Right ventricle myocardium superior (tissue), 1 donor: ENCODE measurements at places on chromosomes 5 and 9. TPM values are rescaled to one million over a fixed set of nuclear protein-coding genes. Genes with fewer than 3 reads are reported as not detected.

CHSY3 gene
- 0.51 TPM for total RNA-seq

TPRN gene
- total RNA-seq = 19.0 TPM

GBGT1 gene
- total RNA-seq = 6.4 TPM

RNF180 gene
- total RNA-seq = 12.4 TPM

GTF3C4 gene
- total RNA-seq = 7.6 TPM

IFNA13 gene
- total RNA-seq = not detected

DIPK1B gene
- total RNA-seq = 15.1 TPM

PCDHGB4 gene
- 5.8 TPM for total RNA-seq

CFAP90 gene
- total RNA-seq = not detected

GABBR2 gene
- total RNA-seq = 0.30 TPM

KIAA0825 gene
- 1.5 TPM for total RNA-seq

CTNNA1 gene
- 297 TPM for total RNA-seq

IFNA2 gene
- not detected for total RNA-seq

DNA sequence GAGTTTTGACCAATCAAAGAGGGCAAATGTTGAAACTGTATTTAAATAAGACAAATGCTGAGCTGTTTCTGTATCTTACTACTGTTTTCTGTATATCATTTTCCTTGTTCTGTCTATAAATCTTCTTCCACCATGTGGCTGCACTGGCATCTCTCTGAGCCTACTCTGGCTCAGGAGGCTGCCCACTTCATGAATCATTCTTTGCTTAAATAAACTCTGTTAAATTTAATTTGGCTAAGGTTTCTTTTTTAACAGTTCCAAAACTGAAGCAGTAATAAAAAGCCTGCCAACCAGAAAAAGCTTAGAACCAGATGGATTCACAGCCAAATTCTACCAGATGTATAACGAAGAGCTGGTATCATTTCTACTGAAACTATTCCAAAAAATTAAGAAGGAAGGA, 40.2 kb upstream of the TAS2R1 start:
- no peak for DNase-seq

DNA sequence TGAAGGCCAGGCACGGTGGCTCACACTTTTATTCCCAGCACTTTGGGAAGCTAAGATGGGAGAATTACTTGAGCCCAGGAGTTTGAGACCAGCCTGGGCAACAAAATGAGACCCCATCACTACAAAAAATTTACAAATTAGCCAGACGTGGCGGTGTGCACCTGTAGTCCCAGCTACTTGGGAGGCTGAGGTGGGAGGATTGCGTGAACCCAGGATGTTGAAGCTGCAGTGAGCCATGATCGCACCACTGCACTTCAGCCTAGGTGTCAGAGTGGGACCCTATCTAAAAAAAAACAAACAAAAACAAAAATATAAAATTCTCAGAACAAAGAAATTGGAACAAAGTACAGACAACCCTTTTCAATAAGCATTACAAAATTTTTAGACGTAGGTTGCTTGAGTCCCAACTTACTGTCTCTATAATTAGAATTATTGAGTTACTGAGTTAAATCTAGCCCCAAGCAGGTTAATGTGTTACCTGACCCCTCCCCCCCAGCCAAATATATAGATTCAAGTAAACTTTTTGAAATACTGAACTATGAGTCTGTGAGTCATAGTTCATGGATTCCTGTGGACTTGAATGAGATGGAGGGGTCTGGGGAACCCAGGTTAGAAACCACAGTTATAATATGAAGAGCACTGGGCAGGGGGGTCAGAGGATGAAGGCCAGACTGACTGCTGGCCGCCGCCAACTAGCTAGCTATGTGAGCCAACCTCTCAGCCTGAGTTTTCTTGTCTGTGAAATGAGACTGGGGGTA, 173.1 kb downstream of the AOPEP start:
- DNase-seq = no peak

DNA sequence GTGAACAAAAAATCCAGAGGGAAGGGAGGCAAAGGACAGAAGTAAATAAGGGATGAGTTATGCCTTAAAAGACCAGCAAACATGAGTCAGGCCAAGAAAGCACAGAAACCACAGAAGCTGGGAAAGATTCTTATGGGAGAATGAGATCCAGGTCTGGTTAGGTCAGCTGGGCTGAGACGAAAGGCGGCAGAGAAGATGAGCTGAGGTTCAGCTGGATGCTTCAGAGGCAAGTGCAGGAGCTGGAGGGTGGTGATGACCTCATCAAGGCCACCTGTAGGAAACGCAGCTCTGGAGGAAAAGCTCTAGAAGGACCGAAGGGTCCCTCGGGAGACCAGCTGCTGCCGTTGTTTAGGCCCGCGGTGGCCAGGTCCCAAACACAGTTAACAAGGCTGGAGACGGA, 152.0 kb downstream of the MYO10 start:
- DNase-seq = no peak

DNA sequence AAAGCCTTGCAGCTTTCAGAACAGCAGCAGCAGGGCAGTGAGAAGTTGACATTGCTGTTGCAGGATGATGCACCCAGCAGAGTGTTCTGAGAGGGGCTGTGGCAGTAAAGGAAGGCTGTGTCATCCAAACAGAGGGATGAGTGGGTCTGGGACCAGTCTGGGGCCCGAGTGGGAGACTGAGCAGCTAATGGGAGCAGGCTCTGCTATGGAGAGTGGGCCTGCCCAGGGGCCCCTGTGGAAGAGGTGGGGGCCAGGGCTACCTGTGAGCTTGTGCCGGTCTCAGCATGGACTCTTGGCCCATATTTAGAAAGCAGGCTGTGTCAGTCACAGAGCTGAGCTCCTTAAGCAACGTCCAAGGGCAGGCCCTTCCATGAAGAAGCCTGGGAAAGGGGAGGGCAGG, 26.0 kb upstream of the PITX1 start:
- no peak for DNase-seq

DNA sequence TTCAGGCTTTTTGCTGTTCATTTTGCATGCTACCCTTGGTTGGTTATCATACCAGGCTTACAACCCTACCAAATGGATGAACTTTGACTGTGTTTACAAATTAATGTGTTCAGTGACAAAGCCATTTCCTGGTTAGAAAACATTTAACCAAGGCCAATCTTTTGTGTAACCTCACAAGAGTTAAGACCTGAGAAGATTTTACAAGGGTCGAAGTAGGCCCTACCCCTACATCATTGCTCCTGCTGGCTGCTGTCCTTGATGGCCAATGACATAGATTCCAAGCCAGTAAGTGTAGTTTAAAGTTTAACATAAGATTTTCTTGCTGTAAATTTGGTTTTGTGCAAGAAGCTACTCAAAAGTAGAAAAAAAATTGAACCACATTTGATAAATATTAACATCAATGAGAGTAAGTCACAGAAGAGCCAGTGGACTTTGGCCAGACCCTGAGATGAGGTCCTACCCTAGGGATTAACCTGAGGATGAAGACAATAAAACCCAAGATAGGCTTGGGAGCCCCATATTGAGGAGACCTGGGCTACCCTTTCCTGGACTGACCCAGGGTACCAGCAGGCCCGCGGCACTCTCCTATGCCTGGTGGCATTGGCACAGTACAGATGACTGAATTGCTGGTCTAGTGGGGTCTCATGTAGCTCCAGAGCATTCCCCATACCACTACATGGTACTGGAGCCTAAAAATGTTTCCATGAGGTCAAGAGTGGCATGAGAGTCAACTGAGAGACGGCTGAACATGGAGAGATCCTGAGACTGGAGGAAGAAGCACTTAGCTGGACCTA, 8.3 kb downstream of the C1QTNF3 start:
- no peak for DNase-seq

- no peak for DNase-seq
These were observed 303.0 kb downstream of the FBXL17 start for GRCh38 chr5:108078882-108079281.

DNA sequence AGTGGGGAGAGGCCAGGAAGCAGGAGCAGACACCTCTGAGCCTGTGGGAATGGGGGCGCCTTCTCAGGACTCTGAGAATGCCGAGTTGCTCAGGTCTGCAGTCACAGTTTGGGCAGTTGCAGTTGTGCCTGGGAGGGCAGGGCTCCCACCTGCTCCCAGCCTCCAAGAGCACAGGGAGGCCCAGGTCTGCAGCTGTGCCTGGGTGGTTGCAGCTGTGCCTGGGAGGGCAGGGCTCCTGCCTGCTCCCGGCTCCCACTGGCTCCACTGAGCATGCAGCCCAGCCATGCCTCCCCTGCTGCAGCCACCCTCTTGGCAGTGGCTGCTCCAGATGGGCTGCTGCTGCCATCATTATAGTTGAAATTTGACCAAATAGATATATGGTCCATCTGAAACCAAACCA, 1062.8 kb upstream of the ACO1 start:
- DNase-seq = no peak

- no peak for DNase-seq
These were observed 81.4 kb downstream of the PDE6A start for GRCh38 chr5:149863176-149863575.

GRCh38 chr5:124252191-124252638, 494.2 kb downstream of the ZNF608 start:
- no peak for DNase-seq

DNA sequence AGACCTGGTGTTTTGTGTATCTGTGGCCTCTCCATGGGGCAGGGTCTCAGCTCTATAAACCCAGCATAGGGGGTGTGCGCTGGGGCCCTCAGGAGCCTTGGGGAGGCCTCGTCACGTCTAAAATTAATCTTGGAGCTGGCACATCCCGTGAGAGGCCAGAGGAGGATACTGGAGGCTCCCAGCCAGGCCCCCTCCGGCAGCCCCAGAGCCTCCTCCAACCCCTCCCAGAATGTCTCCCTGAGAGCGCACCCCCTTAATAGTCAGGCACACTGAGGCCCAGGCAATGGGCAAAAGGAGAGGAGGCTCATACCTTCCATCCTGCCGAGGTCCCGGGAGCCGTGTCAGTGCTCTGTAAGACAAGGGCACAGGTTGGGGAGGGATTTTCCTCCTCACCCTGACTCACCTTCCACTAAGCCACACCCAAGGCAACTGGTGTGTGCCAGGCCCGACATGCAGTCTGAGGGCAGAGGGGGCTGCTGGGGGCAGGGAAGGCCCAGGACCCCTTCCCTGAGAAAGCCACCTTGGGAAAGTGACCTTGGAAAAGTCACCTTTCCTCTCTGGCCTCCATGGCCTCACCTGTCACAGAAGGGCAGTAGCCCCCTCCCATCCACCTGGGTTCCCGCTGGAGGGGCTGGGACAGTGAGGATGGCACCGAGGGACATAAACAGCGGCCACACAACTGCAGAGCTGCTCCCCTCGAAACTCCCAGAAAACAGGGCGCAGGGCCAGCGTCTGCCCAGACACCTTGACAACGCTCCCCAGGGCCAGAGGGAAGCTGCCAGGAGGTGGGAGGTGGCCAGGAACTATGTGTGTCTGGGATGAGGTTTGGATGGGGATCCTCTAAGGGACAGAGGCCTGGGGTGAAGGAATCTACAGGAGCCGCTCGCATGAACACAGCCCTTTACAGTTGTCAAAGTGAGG, 2.9 kb downstream of the AK1 start:
- peak; percentile 66 for DNase-seq

DNA sequence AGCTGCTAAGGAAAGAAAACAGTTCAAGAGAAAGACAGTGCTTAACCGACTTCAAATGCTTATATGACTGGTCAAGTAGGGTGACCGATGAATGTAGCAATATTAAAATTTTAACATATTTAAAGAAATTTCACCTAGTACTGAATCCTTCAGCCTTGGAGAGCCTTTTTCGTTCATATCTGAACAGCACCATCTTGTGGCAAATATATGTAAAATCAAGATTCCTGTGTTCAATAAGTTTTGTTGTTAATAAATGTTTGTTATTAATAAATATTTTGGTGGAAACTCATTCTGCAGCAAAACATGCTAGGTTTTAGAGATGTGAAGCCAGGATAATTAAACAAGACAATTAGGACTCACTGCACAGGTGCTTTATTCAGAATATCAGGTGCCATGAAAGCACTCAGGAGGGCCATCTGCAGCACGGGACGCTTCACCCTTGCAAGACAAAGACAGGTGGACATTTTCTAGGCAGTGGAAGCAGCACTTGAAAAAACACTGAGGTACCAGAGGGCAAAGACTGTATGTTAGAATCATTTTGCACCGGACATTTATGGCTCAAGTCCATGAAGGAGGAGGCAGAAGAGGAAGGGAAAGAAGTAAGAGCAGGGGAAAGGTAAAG, 15.6 kb downstream of the TICAM2 start:
- no peak for DNase-seq

DNA sequence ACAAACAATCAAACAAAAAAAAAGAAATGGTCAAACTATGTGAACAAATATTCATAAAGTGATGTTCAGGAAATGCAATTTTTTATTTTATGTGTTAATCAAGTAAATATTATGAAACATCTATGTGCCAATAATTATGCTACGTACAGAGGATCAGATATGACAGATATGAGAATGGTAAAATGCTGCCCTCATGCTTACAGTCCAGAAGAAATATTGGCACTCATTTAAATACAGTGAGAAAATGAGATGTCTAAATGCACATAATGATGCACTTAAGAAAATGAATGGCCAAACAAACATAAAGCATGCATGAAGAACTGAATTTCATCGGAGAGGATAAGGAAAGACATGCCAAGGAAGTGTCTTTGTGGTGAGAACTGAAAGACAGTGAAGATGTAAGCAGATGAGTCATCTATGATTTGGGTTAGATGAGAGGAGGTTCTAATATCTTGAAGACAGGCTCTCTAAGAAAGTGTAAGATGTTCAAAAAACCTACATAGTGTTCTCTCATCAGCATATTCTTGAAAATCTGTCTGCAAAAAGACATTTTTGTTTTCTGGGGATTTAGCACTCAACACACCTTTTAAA, 1231.1 kb upstream of the ACO1 start:
- DNase-seq = no peak
